ENCODE measurements at places on chromosomes 4 and X.
A peak's percentile ranks its signal among the peaks of the same experiment; 100 is the strongest.

- no peak for DNase-seq
Measured at GRCh38 chr4:71663780-71664179, 120.1 kb downstream of the GC start.

DNA sequence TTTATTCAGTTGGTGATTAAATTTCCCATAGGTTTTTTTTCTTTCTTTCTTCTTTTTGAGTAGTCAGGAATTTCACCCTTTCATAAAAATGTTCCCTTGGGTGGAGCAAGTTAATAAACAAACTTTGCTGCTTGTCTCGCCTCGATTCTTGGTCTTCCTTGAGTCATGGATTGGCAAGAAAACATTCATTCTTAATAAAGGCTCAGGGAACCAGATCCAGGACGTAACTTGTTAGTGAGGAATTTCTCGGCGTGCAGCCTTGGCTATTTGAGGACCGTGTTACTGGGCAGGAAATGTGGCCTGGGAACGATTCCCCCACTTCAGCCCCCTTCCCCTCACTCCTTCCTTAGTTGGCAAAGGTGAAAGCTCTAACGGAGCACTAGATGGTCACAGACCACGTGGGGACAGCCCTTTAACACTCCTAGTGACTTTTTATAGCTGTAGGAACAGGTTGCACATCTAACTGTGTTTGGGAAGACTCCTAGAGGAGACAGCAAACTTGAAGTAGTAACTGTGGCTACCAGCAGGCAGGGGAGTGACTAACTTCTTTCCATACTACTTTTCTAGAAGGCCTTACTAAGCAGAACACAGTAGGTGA lies 106.8 kb downstream of the UCHL1 start:
- DNase-seq: peak; percentile 24

- DNase-seq: no peak
Measured at GRCh38 chr4:188190461-188190860, 51.2 kb downstream of the TRIML1 start.

DNA sequence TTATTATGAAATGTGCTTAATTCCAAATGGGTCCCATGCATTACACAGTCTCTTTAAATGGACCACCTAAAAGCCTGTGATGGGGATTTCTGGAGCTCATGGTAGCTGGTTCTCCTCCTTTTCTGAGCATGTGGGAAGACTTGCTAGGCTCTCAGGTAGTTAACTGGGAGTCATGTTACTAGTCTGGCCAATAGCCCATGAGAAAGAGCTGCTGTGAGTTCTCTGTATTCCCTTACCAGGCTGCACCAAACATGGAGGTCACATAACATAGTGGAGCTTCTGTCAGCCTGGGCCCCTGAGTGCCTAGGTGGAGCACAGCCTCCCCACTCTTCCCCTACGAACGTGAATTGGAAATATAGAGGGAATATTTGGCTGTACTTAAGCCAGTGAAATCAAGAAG lies 198.4 kb downstream of the MAML3 start:
- DNase-seq: no peak

DNA sequence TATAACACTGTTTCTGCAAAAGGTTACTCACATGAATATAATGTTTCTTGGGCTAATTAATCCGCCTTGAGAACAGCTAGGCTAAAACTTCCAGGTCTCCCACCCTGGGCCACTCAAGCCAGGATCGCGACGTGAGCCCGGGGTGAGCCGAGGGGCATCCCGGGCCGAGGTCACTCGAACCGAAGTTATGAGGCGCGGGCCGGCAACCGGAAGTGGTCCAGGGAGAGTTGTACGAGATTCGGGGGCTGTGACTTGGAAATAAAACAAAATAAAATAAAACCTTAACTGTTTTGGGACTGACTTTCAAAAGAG lies 317 bp downstream of the CMC4 start:
- no peak for DNase-seq

DNA sequence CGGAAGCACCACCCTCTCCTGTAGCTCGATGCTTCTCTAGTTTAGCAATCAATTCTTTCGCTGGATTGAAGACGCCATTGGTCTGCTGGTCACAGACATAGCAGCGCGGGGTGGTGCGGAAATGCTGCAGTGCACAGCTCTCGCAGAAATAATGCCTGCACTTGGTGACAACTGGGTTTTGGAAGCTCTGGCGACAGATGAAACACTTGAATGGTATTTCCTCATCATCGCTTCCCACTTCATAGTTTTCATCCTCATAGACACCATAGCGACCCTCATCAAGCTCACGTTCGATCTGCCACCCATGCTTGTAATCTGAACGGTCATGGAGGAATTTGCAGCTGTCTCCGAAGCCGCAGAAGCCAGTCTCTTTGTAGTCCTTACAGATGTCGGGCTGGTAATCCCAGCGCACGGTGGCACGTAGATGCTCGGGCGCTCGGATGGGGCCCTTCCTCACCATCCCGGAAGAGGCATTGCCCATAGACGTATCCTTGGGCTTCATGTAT lies 854 bp downstream of the RNF113A start:
- peak; percentile 17 for DNase-seq

Measured in astrocyte of the spinal cord (primary cell).